ENCODE measurements at places on chromosomes 1 and 21.

GRCh38 chr21:44989537-44989886, 49.7 kb downstream of the SLX9 start:
- DNase-seq, result no peak

GRCh38 chr1:150764617-150765101, 919 bp downstream of the CTSS start:
- no peak for DNase-seq

DNA sequence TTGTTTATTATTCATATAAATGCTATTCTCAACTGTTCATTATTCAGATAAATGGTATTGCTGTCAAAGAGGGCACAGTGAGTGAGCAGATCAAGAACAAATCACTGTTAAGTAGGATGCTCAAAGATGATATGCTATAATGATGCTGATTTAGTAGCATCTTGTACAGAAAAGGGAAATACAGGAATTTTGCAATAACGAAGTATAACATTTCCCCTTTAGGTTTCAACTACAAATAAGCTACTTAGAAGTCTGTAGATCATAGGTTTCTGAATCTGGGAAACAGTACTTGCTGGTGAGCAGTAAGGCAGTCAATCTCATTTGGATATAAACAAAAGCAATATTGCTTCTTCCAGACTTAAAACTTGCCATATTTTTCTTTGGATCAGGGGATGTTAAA, 27.3 kb upstream of the RCOR3 start:
- DNase-seq, result no peak

DNA sequence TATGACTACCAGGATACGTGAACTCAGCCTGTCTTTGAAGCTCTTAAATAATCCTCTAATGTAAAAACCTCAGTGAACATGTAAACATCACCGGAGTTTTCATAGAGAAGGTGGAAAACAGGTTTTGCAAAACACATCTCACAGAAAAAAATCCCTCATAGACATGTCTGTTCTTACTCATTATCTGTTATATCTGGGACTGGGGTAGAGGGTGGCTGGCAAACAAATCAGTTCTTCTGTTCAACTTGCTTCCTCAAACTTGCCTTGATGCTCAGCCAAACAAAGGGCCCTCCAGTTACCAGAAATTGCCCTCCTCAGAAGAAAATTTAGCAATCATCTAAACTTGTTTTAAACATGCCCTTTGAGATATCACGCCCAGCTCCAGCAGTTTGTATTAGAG, 66.1 kb upstream of the CXADR start:
- DNase-seq, result no peak

DNA sequence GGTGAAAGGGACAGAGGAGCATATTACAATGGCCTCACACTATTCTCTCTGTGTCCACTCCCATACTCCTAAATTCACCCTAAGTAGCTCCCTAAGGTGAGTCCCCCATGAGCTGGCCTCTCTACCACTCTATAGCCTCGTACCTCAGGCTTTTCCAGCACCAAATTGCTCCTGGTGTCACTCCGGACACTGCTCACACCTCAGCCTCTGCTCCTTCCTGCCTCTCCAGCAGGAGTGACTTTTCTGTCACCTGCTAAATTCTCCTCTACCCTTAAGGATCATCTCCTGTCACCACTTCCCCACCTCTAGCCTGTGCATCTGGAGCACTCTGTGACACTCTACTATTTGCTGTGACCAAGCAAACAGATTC, 65.8 kb upstream of the CAMK1G start:
- DNase-seq, result no peak

DNA sequence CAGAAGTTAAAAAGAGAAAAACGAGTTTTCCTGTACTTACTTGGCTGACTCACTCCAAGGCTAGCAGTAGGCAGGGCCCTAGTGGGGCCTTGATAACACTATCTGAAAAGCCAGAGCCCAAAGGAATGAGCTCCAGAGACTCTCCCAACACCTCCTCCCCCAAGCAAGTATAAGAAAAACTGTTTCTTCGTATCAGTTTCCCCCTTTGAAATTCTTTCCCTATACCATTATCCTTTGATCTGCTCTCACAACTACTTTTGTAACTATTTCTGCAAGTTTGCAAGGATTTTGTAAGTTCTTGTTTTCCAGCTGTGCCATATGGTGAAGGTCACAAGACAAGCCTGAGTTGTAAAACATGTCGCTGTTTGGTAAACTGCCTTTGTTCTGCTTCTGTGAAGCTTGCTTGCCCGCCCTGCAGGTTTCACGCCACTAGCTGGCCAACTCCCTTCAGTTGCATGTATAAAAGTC, 36.5 kb upstream of the KCNJ15 start:
- no peak for DNase-seq

DNA sequence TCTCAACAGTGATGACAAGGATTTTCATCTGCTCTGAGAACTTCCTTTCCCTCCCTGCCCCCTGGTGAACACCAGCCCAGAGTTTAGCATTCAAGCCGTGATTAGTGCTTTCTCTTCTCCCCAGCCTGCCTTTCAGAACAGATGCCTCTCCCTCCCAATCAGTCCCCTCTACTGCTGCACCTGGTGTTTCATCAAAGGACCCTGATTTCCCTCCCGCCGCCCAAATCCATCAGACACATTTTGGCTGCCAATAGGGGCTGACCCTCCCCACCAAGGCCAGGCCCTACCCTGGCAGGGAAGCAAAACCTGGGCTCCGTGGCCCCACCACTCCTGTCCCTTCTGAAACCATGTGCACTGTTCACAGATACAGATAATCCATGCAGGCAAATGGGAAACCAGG, 34.0 kb upstream of the KLHDC7A start:
- no peak for DNase-seq

- DNase-seq, result no peak
Measured at GRCh38 chr1:67420835-67421492, 9.2 kb downstream of the SERBP1 start.

- DNase-seq, result no peak
Measured at GRCh38 chr1:51555866-51556619, 37.0 kb upstream of the EPS15 start.

GRCh38 chr1:188137221-188137620, 1308.5 kb downstream of the PLA2G4A start:
- no peak for DNase-seq

- no peak for DNase-seq
Measured at GRCh38 chr1:57164584-57164983, 198.8 kb upstream of the C8B start.

- DNase-seq, result no peak
Measured at GRCh38 chr1:47751193-47751592, 246.0 kb downstream of the TRABD2B start.

DNA sequence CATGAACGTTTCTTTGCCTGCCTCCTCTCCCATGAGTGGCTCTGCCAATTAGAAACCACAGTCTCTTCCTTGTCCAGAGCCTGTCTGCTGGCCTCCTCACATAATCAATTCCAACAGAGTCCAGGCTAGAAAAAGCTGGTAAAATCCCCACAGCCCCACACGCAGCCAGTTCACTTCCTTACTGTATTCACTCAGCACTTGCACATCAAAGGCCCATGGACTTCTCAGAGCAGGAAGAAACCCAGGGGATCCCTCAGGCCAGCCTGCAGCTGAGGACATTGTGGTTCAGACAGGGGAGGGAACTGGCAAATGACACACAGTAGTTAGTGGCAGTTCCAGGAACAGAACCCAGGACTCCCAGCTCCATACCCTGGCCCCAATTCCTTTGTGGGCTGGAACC, 171.6 kb upstream of the EDN2 start:
- DNase-seq, result no peak

- no peak for DNase-seq
Measured at GRCh38 chr1:47328992-47329391, 4.6 kb upstream of the CMPK1 start.

DNA sequence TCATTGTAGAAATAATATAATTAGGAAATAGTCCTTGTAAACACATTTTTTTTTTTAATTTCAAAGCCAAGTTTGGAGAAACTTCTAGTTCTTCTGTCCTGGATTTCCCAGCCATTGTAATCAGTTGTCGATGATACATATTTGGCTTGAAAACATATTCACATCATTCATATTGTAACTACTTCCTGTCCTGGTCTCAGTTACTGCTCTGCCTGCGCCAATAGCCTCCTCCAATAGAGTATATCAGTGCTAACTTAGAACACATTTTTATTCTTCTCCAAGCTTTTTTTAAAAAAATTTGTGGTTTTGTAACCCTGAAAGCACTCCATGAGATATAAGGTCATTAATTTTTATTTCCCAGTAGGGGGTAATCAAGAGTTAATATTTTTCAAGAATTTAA, 46.1 kb upstream of the FMO2 start:
- DNase-seq, result no peak

GRCh38 chr21:39079617-39080016, 103.6 kb downstream of the PSMG1 start:
- DNase-seq, result no peak

GRCh38 chr1:246856371-246856770, 75.4 kb downstream of the AHCTF1 start:
- DNase-seq, result no peak

GRCh38 chr1:32350785-32351398, 11.4 kb downstream of the FAM229A start:
- no peak for DNase-seq

GRCh38 chr1:247370786-247371732, 39.4 kb upstream of the ZNF496 start:
- no peak for DNase-seq

DNA sequence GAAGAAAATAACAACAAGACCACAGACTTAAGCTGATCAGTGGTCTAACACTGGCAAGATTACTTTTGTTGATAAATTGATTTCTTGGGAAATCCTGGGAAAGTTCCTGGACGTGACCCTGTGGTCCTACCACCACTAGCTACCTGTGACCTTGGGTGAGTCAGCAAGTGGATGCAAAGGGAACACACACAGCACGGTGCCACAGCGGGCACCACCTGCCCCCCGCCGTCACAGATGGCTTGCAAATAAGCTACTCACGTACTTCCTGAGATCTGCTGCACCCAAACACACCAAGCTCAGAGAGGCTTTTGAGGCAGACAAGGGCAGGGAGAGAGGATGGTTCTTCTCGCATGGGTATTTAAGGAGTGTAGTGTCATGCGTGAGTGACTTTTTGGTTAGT, 12.7 kb downstream of the CFAP298 start:
- DNase-seq, result no peak

GRCh38 chr1:65247419-65248359, 61.7 kb upstream of the DNAJC6 start:
- DNase-seq, result no peak

- DNase-seq, result no peak
Measured at GRCh38 chr1:50841791-50842387, 118.2 kb downstream of the FAF1 start.

DNA sequence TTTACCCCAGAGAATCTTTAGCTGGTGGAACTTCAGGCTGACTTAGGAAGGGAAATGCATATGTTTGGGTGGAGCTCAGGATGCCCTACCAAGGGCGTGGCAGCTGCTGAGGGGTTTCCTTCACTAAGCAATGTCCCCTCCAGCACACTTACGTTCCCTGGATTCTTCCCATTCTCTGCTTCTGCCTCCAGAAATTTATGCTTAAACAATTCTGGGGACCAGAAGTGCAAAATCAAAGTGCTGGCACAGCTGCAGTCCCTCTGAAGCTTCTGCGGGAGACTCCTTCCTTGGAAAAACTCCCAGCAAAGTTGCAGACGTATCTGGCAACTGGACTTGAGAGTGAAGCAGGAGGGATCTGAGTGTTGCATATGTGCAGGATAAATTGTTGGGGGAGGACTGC, 402.8 kb downstream of the PCP4 start:
- DNase-seq, result no peak

- DNase-seq, result no peak
Measured at GRCh38 chr21:16040601-16041000, 310.8 kb downstream of the USP25 start.

- DNase-seq, result no peak
Measured at GRCh38 chr1:167629681-167630567, at the start of gene RCSD1. TSS of gene RCSD1 (plus strand) at chr1:167630232. CDS start at chr1:167630424, 192 bp downstream.

DNA sequence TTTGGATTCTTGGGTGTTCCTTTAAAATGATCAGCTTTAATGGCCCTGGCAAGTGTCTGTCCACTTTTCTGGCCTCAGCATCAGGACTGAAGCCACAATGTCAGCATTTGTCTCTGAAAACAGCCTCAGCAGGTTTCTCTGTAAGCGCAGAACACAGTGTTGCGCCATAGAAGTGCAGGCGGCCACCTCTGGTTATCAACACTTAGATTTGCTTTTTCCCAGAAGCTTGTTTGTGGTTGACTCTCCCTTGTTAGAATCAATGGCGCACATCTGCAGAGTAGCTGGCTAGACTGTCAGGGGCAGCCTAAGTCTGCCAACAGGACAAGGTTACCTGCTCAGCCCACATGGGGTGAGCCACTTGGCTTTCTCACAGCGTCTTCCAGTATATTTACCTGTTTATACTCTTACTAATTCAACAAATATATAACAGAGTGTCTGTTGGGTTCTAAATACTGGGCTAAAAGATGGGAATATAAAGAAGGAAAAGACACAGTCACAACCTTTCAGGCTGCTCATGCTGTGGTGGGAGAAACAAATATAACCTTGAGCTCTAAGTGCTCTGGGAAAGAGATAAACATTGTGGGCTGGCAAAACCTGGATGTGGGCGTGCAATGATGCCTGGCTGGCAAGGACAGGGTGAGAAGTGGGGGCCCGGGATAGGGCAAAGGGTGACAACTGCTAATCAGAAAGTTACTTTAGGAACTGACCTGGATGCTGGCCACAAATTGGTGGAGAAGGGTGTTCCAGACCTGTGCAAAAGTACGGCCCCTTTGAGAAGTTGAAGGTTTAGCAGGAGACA, 149.3 kb upstream of the KIAA0040 start:
- DNase-seq, result no peak

- no peak for DNase-seq
Measured at GRCh38 chr1:956636-957035, 2.4 kb downstream of the NOC2L start.

DNA sequence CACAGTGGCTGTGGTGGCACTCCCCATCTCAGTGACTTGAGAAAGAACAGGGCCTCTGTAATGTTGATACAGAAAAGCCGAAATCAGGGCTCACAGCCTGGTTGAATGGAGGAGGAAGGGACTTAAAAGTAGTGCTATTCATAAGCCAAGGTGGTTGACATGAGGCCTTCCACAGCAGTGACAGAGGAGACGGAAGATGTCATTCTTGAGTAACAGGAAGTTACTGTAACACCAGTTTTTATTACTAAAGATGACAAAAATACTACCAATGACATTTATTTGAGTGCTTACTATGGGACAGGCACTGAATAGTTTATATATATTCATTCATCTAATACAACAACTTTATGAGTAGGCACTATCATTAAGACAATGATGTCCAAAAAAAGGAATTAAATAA, 52.8 kb upstream of the GNG12 start:
- DNase-seq, result no peak
